NCI-H2029 (cell line): ENCODE measurements at places on chromosomes 13 and 19.

DNA sequence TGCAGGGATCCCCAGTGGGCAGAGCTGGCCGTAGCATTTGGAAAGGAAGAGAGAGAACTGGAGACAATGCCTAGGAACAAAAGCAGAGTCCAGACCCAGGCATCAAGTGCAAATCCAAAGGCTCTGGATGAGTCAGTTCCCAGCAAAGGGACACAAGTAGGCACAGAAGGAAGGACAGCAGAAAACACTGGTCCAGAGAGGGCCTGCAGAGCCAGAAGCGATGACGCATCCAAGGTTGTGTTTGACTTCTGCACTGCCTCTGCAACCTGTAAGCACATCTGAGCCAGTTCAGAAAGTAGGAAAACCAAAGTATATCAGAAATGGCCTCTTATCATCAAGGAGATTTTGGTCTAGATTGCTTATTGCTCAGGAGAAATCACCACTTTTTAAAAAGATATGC lies 604.5 kb downstream of the FGF9 start:
- no peak for DNase-seq

DNA sequence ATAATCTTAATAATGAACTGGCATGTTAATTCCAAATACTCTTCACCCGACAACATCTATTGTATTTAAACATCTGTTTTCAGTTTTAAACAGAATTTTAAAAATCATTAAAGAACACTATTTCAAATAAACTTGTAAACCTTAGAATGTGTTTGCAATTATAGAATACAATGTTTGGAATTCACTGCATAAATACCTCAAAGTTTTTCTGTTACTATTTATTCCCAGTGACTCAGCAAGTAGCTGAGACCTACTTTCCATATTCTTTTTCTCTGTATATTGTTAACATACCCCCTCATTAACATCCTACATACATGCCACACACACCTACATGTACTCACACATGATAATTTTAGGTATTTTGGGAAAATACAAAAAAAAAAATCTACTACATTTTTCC lies 1134.3 kb downstream of the SLITRK1 start:
- DNase-seq, result no peak

GRCh38 chr13:49657241-49657641 lies 28.9 kb downstream of the ARL11 start:
- no peak for DNase-seq

- no peak for DNase-seq
Observed at GRCh38 chr13:29428310-29429181, 166.9 kb downstream of the SLC7A1 start.

GRCh38 chr19:38850436-38850975 lies 720 bp upstream of the HNRNPL start:
- DNase-seq, result peak; percentile 69

- DNase-seq, result no peak
Observed at GRCh38 chr13:38636761-38637160, 50.1 kb upstream of the FREM2 start.

- DNase-seq, result no peak
Observed at GRCh38 chr19:42402376-42403116, 12.4 kb upstream of the CNFN start.

DNA sequence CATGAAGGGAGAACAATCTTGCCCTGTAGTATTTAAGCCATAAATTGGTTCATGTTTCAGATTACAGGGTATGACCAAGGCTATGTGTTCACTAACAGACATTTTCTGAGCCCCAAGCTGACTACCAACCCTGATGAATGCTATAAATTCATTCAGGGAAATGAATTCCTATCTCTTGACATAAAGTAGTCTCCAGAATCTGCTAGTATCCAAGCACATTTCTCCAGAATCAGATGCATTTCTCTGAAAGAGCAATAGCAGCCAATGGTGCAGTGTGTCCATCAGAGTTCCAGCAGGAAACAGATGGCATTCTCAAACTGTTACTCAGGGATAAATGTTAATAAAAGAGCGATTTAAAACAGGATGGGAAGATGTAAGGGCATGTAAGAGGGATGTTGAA lies 226.4 kb downstream of the COG6 start:
- no peak for DNase-seq

- DNase-seq, result no peak
Observed at GRCh38 chr13:97165502-97166425, 56.4 kb upstream of the MBNL2 start.

GRCh38 chr19:4354897-4355296 lies 11.5 kb downstream of the MPND start:
- DNase-seq, result no peak

DNA sequence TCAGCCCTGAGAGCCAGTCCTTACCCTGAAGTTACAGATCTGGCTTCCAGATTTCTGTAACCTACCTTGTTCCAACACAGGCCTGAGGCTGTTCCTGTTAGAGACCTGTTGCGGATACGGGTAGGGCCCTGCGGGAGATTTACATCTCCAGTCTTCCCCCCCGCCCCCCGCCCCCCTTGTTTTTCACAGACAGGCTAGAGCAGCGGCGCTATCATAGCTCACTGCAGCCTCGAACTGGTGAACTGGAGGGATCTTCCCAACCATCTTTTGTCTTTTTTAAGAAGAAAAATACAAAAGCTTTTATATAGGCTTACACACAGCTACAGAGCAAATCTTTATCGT lies 10.6 kb upstream of the CEACAM21 start:
- DNase-seq, result no peak

DNA sequence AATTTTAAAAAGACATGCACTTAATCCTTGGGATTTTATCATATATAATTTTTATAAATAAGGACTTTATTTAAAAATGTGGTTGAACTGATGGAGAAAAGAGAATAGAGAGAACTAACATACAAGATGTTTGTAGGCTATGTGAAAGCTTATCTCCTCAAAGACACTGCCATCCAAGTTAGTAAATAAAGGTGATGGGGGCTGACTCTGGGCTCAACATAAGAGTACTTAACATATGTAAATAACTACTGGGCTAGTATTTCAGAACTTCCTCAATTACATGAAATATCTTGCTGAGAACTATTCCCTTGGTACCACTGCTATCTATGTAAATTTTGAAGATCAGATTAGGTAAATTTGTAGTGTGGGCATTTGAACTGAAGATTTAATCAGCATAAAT lies 1017.3 kb upstream of the PCDH20 start:
- DNase-seq, result no peak

DNA sequence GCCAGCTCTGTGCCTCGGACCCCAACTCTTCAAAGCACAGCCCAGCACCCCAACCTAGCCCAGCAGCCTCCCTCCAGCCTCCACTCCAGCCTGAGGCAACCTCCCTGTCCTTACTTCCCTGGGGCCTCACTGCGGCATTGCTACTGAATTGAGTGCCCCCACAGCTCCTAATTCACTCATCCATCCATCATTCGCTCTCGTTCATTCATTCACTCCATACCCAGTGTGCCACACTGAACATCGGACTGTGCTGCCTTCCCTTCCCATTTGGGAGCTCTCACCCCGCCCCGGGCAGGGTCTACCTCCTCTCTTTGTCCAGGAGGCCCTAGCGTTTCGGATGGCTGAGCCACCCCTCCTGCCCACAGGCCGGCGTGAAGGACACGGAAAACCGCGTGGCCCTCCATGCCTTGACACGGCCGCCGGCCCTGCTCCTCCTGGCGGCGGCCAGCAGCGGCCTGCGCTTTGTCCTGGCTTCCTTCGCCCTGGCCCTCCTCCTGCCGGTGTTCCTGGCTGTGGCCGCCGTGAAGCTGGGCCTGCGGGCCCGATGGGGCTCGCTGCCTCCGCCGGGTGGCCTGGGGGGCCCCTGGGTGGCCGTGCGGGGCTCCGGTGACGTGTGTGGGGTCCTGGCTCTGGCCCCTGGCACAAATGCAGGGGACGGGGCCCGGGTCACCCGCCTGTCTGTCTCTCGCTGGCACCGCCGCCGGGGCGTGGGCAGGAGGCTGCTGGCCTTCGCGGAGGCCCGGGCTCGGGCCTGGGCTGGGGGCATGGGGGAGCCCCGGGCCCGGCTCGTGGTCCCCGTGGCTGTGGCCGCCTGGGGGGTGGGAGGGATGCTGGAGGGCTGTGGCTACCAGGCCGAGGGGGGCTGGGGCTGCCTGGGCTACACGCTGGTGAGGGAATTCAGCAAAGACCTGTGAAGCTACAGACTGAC lies 1.3 kb downstream of the NAT14 start:
- DNase-seq, result no peak

DNA sequence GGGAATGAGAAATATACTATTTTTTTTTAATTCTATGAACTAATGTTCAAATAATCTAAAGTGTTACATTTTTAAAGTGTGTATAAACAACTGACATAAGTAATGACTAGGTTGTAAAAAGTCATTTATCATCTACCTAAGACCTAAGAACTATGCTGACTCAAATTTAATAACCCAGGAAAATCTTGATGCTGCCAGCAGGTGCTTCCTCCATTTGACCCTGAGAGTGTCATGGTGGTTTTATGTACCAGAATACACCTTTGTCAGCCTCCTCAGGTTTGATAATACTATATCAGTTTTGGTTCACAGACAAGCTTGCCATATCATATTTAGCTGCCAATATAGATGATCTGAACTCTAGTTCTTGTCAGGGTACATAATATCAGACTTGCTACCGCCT lies 1151.2 kb downstream of the PCDH17 start:
- no peak for DNase-seq

- DNase-seq, result peak; percentile 61
Observed at GRCh38 chr19:42528354-42529247, at the start of gene CEACAM1. Gene CEACAM1, minus strand, starts transcription at chr19:42528481. Its CDS starts 107 bp downstream, at chr19:42528374.

- DNase-seq, result no peak
Observed at GRCh38 chr13:94345374-94346195, 133.9 kb downstream of the DCT start.

DNA sequence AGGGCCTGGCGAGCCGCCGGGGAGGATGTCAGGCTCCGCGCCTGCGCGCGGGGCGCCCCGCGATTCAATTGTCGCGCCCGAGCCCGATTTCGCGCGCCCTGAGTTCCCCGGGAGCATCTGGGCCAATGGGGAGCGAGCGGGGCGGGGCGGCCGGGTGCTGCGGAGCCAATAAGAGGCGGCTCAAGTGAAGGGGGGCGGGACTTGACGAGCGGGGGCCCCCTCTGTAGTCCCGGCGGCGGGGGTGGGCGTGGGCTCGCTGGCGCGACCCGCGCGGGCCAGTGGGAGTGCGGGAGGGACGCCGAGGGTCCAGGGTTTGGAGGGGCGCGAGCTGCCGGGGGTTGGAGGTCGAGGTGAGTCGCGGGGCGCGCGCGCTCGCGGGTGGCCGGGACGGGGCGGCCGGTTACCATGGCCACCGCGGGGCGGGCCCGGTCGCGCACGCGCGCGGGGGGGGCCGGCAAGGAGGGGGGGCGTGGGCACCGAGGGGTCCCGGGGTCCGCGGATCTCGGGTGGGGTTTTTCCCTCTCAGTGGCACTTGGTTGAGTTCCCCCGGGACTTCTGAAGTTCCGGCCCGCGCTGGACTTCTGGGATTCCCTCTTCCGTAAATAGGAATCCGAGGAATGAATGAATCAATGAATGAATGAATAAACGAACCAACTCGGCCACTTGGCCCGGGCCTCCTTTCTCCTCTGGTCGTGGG lies 744 bp downstream of the UHRF1 start:
- peak; percentile 89 for DNase-seq

DNA sequence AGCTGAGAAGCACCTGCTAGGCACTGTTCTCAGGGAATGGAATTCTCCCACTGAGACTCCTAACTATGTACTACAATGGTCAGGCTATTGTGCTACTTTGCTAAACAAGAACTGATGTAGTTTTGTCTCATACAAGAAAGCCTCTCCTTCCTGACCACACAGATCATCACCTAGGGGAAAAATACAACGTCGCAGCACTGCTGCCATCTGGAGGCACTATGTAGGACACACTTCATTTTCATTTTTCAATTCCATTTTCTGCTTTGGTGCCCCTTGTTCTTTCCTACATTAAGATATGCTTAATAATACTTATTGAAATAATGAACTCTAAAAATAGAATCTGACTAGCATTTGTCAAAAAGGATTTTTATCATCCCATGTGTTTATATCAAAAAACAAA lies 21.1 kb downstream of the PROSER1 start:
- DNase-seq, result no peak

DNA sequence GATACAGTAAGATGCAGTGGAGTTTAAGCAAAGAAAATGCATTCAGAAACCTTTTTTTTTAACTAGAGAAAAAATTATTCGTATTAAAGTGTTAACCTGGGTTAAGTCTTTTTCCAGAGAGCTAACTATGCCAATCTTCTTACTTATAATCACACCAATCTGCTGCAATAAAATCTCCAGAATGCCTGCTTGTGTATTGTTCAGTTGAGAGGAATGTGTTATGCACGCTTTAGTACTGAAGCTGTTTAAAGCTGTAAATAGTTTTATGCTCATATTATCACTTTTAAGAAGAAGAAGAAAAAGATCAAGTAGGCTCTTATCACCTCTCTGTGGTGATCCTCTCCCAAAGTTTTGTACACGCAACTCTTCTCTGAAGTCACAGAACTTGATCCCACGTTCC lies 528.7 kb downstream of the RFC3 start:
- DNase-seq, result no peak

DNA sequence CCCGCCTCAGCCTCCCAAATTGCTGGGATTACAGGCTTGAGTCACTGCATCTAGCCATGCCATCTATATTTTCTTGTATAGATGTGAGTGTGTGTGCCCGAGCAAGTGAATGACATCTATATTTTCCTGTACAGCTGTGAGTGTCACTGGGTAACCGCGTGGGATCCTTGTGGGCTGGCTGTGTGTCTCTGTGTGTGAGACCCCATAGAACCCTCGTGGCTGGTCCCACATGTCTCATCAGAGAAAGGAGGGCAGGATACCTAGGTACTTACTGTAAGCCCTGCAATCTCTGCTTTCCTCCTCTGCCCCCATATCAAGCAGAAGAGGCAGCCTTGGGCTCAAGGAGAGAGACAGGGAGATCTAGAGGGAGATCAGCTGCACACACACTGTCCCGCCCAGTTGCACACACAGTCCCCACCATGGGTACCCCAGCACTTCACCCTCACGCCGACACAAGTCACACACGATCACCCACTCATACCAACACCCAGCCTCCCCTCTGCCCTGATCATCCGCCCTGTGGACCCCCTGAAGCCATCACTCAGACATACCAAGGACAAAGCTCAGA lies 655 bp downstream of the DENND1C start:
- DNase-seq, result no peak

- peak; percentile 55 for DNase-seq
Observed at GRCh38 chr19:5983367-5983955, 5.5 kb upstream of the RANBP3 start.

- DNase-seq, result peak; percentile 30
Observed at GRCh38 chr13:110023729-110024644, 237.6 kb upstream of the IRS2 start.

GRCh38 chr19:55345818-55346724 lies 6.4 kb downstream of the KMT5C start:
- no peak for DNase-seq

DNA sequence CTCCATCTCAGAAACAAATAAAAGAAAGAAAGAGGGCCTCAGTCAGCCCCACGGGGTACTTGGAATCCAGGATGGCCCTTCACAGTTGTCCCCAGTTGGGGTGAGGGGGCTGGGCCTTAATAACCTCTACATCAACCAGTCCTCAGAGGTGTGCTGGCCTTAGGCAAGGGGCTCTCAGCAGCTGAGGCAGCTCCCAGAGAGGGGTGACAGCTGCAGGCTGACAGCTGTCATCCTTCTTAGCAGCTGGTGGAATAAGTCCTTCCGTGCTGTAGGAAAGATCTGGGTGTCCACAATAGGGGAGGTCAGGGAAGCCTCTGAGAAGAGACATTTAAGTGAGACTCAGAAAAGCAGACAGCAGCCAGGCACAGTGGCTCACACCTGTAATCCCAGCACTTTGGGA lies 7.4 kb downstream of the BCAM start:
- DNase-seq, result no peak
